ENCODE measurements at places on chromosomes 4 and X.
A peak's percentile ranks its signal among the peaks of the same experiment; 100 is the strongest.

DNA sequence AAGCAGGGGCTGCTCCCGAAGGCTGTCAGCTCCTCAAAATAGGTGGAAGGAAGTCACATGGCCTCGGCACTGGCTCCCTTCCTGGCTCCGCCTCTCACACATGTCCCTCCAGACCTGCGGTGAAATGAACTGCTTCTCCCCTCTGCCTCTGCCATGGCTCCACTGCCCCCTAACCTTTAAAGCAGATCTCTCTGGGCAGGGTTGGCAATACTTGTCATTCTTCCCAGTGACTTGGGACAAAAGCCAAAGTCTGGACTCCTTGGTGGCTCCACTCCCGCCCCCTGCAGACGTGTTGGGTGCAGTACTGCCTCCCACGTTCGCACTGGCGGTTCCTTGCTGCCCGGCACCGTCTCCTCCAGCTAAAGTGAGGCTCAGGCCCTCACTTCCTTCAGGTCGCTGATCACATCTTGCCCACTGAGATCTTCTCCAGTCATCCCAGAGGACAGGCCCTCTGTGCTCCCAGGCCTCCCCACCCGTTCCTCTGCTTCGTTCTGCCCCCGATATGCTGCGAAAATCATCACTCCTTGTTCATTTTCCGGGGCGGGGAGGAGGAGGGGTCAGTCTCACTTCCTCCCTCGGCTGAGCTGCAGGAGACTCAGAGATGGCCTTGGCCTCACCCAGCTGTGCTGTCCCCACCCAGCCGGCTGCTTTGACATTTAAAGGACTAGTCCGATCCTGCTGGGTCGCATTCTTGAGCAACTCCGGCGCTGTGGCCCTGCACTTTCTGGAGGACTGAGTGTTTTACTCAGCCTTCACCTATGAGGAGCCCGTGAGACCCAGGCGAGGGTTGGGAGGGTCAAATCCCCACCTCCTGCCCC is 97.4 kb downstream of the PHKA2 start:
- peaks cover 35% of the 10 kb centered on the region for H3K4me1 ChIP-seq
- H3K27me3 ChIP-seq, result no peaks in the 10 kb centered on the region
- peak; percentile 74 for DNase-seq
- peak overlapping the region; percentile 64 for H3K4me3 ChIP-seq
- H3K36me3 ChIP-seq, result no peaks in the 10 kb centered on the region

GRCh38 chr4:40180356-40180755 is 16.5 kb upstream of the RHOH start:
- peaks cover 37% of the 10 kb centered on the region for H3K27me3 ChIP-seq
- no peak overlapping the region for H3K4me3 ChIP-seq
- H3K36me3 ChIP-seq, result no peaks in the 10 kb centered on the region
- H3K27ac ChIP-seq, result no peak overlapping the region
- H3K4me1 ChIP-seq, result no peaks in the 10 kb centered on the region

- no peak overlapping the region for H3K4me3 ChIP-seq
- no peaks in the 10 kb centered on the region for H3K27me3 ChIP-seq
- no peak overlapping the region for H3K27ac ChIP-seq
- no peaks in the 10 kb centered on the region for H3K36me3 ChIP-seq
- no peaks in the 10 kb centered on the region for H3K4me1 ChIP-seq
Measured at GRCh38 chrX:21863241-21863640, 7.5 kb downstream of the YY2 start.

DNA sequence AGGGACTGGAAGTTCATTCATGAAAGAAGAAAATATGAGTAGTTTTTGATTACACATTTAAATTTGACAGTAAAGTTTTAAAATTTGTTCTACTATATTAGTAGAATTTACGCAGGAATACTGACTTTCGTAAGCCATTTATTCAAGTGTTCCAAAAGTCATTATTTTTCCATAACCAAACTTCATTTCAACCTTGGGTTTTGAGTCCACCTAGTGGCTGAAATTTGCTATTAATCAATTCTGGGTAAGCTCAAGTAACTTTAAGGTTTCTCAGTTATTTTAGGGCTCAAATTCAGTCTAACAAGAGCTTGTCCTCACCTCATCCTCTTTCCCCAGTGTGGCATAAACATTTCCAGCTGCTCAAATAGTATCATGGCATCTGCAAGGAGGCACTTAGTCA is 175.4 kb downstream of the SH3BGRL start:
- H3K36me3 ChIP-seq, result no peaks in the 10 kb centered on the region
- H3K4me1 ChIP-seq, result no peaks in the 10 kb centered on the region
- H3K4me3 ChIP-seq, result no peak overlapping the region

- H3K4me3 ChIP-seq, result no peak overlapping the region
- H3K27me3 ChIP-seq, result no peaks in the 10 kb centered on the region
- H3K36me3 ChIP-seq, result peaks cover 20% of the 10 kb centered on the region
- H3K4me1 ChIP-seq, result peaks cover 3% of the 10 kb centered on the region
- H3K27ac ChIP-seq, result no peak overlapping the region
Measured at GRCh38 chr4:1359144-1359501, 12.1 kb downstream of the UVSSA start.

GRCh38 chr4:108830509-108831244 is 67.8 kb upstream of the ETNPPL start:
- peak; percentile 64 for DNase-seq
- no peak overlapping the region for H3K4me3 ChIP-seq
- H3K4me1 ChIP-seq, result peaks cover 35% of the 10 kb centered on the region
- peak overlapping the region; percentile 66 for H3K27ac ChIP-seq

DNA sequence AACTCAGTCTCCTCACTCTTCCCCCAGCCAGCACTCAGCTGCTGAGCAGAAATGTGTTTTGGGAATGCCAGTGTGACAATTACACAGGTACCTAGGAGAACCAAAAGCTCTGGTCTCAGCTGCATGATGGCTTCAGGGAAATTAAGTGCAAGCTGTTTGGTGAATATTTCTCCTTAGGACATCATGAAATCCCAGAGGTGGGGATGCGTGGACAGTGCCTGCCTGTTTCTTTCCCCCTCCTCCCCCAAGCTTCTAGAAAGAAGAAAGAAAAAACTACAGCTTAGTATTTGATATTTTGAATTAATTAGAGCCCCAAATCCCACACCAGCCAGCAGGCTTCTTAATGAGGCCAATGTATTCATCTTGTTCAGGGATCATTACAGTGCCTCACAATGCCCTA is 243.0 kb downstream of the IDS start:
- no peaks in the 10 kb centered on the region for H3K27me3 ChIP-seq
- DNase-seq, result no peak
- H3K27ac ChIP-seq, result no peak overlapping the region
- H3K36me3 ChIP-seq, result no peaks in the 10 kb centered on the region
- H3K4me3 ChIP-seq, result no peak overlapping the region
- H3K4me1 ChIP-seq, result no peaks in the 10 kb centered on the region

- no peaks in the 10 kb centered on the region for H3K27me3 ChIP-seq
- no peaks in the 10 kb centered on the region for H3K4me1 ChIP-seq
- H3K27ac ChIP-seq, result no peak overlapping the region
Measured at GRCh38 chr4:79747252-79747651, 325.8 kb downstream of the ANTXR2 start.

GRCh38 chr4:110614976-110615352 is 7.9 kb downstream of the PITX2 start:
- H3K27me3 ChIP-seq, result peaks cover 100% of the 10 kb centered on the region
- H3K4me1 ChIP-seq, result peaks cover 21% of the 10 kb centered on the region
- DNase-seq, result no peak
- H3K4me3 ChIP-seq, result no peak overlapping the region
